Adipocyte (in vitro differentiated cells): ENCODE measurements at places on chromosomes 3 and 15.

- DNase-seq, result no peak
These were observed 5.8 kb downstream of the RCCD1 start for GRCh38 chr15:90960298-90961091.

- no peak for DNase-seq
These were observed 8.6 kb downstream of the TLE3 start for GRCh38 chr15:70088887-70089691.

DNA sequence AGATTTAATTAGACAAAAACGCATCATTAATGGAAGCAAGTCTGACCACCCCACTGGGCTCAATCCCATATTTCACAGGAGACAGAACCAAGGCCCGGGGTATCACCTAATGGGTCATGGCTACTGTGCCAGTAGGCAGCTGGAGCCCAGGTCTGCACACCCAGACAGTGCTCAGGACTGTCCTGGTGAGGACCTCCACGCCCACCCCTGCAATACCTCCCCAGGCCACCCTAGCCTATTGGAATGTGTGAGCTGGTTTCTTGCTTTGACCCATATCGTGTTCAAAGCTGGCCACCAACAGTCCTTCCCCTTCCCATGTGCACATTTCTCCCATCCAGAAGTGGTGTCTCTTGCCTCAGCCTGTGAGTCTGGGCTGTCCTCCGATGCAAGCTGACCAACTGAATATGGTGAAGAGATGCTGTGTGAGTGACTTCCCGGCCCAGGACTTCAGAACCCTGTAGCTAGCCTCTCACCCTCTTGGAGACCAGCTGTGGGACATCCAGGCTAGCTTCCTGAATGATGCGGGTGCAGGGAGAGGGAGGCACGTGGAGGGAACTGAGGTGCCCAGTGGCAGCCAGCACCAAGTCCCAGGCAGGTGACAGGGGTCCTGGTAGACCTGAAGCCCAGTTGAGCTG, 19.1 kb downstream of the SLC6A20 start:
- DNase-seq, result no peak

DNA sequence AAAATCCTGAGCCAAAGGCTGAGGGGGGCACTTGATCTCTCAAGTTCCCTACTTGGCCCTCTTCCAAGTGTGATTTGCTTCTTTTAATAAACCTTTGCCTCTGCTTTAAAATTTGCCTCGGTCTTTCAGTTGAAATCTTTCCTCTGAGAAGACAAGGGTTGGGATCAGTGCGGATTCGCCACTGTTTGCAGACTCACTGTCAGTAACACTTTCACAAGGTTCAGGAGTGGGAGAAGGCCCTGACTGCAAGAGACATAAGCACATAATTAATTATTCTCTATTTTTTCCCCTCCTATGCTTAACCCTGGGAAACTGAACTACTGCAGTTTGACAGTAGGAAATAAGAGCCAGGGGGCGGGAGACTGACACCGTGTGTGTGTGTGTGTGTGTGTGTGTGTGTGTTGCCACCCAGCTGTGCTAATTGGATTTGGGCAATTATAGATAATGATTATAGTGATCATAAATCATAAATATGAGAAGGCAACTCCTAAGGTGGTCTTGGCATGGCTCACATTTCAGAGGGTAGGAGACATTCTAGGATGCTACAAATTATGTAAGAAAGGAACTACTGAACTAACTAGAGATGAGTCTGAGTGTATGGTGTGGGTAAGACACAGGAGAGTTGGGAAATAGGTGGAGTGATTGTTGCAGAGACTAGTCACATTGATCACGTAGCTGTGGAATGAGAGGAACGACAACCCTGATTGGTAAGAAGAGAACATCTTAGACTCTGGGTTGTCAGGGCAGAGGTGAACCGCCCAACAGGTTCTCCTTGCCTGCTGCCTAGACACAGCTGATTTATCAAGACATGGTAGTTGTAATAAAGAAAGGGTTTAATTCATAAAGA, 5.5 kb upstream of the ZNF662 start:
- DNase-seq, result no peak

- DNase-seq, result no peak
These were observed 38.5 kb upstream of the TFRC start for GRCh38 chr3:196120291-196120951.

DNA sequence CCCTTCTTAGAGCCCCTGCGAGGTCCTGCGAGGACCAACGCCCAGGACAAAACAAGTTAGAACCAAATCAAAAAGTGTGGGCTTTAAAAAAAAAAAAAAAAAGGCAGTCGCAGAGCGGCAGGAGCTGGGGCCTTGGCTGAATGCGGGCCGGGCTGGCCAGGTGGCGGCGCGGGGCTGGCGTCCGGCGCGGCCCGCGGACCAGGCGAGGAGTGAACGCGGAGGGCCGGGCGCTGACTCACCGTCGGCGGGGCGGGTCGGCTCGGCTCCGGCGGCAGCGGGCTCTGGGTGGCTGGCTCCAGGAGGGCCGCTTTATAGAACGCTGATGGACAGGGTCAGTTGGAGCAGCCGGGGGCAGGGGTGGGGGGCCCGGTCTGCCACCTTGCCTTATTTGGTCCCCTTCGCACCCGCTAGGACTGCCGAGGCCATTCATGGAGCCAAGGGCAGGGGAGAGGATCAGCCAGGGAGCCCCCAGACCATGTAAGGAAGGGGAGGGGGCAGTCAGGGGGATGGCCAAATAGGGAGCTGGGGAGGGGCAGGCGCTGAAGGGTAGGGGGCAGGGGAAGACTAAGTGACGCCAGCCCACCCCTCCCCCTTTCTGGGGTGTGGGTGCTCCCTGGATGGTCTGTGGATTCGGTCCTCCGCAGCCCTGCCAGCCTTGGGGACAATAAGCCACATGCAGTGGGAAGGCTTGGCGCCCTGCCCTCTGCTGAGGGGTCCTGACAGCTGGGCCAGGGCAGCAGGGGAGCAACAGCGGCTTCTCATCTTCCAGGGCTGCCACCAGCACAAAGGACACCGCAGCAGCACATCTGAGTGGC, at the start of gene ACTC1:
TSS of gene ACTC1 (minus strand) at position 283 of the 815 bp plus-strand sequence. CDS start 741 bp downstream, outside the sequence.
- DNase-seq, result peak; percentile 86

DNA sequence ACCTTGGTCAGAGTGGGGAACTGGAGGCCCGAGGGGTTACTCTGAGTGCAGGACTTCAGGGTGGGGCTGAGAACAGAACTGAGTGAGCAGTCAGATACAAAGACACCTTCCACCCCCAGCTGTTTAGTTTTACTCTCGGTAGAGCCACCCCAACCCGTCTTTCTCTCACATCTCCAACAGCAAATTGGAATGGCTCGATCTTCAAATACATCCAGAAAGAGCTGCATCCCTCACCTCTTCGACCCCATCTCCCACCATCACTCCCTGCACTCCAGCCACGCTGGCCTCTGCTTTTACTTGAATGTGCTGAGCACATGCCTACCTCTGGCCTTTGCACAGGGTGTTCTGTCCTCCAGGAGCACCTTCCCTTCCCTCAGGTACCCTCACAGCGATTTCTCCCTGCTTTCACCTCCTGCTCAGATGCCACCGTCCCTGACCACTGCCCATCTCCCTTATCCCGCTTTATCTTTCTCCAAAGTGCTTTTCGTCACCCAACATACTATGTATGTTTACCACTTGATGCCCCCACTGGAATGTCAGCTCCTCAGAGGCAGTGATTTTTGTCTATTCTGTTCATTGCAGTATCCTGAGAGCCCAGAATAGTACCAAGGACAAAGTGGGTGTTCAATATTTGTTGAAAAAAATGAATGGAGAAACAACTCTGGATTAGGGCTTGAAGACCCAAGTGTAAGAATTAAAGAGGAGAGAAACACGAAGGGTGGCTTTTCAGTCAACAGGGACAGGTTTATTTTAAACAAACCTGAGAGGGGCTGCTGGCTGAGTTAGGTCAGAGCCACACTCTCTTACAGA, 4.4 kb downstream of the CHCHD4 start:
- DNase-seq, result no peak

DNA sequence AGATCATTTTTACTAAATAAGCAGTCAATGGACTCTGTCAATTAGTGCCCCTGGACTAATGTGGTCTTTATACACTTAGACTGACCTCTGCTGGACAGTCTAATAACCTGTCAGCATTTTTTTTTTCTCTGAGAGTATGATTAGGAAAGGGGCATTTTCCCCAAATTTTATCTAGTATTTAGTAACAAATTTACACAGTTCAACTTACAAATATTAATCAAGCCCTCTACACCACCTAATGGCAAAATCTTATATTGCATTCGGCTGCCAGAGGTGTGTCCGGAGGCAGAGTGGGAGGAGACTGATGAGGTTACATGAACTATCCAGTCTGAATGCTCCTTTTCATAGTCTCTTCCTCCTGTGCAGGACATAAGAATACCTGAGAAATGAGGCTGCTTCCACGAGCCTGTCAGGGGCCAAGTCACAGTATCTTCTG, 36.0 kb upstream of the COLQ start:
- peak; percentile 69 for DNase-seq

- no peak for DNase-seq
These were observed 36.9 kb downstream of the TSPAN3 start for GRCh38 chr15:77033729-77034671.

DNA sequence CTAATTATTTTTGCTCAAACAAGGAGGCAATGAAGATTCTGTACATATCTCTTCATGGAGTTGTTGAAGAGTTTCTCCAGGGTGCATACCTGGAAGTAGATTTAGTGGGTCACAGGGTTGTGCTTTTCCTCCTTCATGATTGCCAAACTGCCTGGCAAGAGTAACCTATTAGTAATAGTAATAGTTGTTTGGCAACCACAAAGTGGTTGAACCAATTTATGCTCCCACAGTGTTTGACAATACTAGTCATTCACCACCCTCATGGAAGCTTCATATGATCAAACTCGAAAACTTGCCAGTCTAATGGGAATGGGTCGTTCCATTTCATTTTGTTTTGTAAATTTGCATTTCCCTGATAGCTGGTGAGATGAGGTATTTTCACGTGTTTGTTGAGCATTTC, 57.8 kb downstream of the TLE3 start:
- no peak for DNase-seq

GRCh38 chr3:15977090-15977489, 179.3 kb upstream of the ANKRD28 start:
- peak; percentile 47 for DNase-seq

GRCh38 chr3:63981980-63982379, 41.3 kb downstream of the PSMD6 start:
- DNase-seq, result no peak

DNA sequence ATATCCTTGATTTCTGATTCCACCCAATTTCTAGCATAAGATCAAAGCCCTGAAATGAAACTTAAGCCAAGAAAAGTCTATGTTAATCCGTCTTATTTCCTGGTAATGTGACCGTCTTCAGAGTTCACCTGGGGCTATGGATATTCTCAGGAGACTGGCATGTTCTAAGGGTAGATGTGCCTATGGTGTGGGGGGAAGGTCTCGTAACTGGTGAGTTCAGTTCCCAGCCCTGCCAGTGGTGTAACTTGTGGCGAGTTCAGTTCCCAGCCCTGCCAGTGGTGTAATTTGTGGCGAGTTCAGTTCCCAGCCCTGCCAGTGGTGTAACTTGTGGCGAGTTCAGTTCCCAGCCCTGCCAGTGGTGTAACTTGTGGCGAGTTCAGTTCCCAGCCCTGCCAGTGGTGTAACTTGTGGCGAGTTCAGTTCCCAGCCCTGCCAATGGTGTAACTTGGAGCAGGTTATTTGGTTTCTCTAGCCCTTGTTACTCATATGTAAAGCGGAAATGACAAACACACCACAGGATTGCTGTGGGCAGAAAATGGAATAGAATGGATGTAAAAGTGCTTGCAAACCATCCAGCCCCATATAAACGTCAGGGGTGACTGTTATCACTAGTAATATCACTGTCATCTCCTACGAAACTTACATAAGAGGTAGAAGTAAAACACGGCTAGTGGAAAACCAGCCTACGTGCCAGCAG, 30.4 kb downstream of the SLC51A start:
- DNase-seq, result no peak

DNA sequence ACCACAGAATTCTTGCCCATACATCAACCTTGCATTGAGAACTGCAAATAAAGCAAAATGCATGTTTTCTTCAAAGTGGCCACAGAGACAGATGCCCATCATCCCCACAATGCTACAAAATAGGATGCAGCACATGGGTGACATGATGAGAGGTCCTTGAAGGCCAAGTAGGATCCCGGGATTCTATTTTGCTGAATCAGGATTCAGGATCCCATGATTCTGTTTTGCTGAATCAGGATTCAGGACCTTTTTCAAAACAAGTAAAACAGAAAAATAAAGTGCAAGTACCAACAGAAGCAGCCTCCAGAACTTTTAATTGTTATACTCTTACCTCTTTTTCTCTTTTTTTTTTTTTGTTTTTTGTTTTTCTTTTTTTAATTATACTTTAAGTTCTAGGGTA, 242.1 kb upstream of the NR2E3 start:
- no peak for DNase-seq

DNA sequence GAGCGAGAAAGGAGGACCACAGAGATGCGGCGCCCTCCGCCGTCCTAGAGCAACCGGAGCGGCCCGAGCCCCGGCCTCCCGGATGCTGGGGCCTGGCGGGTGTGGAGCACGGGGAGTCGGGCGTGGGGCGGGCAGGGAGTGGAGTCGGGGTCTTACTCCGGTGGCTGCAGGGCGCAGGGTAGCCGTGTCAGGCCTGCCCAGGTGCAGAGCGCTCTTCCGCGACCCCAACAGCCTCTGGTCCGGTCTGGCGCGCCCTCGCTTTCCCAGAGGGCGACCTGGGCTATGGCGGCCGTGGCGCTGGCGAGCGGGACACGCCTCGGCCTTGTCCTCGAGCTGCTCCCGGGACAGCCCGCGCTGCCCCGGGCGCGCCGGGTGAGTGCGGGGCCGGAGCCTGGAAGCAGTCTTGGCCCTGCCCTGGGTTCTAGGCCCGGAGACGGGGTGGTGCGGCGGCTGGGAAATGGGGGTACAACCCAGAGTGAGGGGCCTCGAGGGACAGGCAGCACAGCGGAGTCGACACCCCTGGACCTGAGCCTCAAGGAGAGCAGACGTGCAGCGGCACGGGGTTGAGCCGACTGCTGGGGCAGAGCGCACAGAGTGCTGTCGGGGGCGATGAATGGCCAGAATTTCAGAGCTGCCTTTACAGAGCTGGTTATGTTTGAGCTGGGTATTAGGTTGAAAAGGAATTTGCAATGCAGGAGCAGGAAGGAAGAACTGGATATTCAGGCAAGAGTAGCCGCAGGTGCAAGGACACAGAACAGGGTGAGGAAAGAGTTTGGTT, at the start of gene ZNF662:
TSS of gene ZNF662 (plus strand) at position 73 of the 778 bp plus-strand sequence. CDS start 1,973 bp downstream, outside the sequence.
- peak; percentile 39 for DNase-seq
